ENCODE measurements at places on chromosomes 2 and 18.

DNA sequence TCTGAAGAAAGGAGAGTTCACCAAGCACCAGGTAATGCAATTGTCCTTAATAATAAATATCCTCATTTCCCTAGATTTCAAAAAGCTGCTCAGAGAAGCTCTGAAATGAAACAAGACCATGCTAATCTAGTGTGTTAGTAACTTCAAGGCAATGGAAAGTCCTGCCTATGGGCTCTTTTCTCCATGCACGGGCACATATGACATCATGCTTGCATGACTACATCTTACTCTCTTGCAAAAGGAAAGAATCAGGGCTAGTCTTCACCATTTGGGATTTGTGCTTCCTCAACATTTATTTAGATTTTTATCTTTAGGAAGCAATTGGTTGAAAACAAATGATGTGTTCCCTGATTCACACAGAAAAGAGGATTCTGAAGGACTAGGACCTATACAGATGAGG is 204.0 kb upstream of the POU3F3 start:
- DNase-seq, result no peak

- DNase-seq, result no peak
These were observed 1.2 kb downstream of the IDH1 start for GRCh38 chr2:208253600-208254117.

DNA sequence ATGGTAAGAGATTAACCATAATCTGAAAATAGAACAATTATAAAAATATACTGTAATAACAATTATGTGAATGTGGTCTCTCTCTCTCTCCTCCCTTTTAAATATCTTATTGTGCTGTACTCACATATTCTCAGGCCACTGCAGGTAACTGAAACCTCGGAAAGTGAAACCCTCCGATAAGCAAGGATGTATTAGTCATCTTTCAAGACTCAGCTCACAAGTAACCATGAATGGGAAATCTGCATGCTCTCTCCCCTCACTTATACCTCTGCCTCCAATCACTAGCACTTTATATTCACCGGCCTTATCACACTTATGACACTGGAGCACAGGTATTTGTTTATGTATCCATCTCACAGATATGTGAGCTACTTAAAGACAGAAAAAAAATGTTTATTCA is 139.7 kb downstream of the LRP2 start:
- DNase-seq, result no peak

DNA sequence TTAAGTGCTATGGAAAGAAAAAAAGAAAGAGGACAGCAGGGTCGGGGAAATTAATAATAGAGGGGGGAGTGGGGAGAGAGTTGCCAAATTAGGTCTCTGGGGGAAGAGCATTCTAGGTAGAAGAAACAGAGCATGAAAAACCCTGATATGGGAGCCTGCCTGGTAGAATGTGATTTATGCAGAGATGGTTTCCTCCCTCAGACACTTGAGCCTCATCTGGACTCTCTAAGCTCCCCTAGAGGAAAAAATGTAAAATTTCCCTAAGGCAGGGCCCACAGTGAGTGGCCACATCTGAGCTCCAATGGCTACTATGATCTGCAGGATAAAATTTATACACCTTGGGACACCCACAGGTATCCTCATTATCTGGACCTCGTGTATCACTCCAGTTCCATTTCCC is 20.6 kb upstream of the EPAS1 start:
- DNase-seq, result no peak

DNA sequence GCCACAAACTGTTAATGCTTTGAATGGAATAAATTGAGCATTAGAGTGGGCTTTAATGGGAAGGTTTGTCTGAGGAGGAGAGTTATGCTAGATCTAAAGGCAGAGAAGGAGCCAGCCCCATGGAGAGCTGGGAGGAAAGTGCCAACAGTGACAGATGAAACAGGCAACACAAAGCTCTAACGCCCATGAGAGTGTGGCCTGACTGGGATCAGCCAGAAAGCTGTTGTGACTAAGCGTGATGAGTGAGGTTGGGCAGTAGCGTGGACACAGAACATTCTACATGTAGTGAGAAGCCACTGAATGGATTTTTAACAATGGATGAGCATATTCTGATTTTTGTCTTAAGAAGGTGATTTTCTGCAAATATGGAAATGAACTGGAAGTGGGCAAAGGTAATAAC is 185.3 kb upstream of the SIX2 start:
- no peak for DNase-seq

DNA sequence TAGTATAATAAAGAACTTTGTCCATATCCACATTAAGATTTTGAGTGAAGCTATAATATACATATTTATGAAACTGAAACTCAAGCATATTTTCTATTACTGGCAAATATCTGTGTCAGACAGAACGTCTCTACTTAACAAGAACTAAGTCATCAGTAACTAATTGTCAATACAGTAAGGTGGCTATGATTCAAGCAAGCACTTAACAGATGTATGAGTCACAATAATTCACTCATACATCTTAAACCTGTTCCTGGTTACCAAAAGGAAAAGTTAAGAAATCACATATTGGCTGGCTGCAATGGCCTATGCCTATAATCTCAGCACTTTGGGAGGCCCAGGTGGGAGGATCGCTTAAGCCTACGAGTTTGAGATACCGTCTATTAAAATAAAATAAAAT is 96.0 kb downstream of the SOS1 start:
- DNase-seq, result no peak

- DNase-seq, result no peak
These were observed 183.7 kb downstream of the FHOD3 start for GRCh38 chr18:36481201-36481657.

GRCh38 chr18:2281086-2281485 is 290.2 kb downstream of the METTL4 start:
- no peak for DNase-seq

DNA sequence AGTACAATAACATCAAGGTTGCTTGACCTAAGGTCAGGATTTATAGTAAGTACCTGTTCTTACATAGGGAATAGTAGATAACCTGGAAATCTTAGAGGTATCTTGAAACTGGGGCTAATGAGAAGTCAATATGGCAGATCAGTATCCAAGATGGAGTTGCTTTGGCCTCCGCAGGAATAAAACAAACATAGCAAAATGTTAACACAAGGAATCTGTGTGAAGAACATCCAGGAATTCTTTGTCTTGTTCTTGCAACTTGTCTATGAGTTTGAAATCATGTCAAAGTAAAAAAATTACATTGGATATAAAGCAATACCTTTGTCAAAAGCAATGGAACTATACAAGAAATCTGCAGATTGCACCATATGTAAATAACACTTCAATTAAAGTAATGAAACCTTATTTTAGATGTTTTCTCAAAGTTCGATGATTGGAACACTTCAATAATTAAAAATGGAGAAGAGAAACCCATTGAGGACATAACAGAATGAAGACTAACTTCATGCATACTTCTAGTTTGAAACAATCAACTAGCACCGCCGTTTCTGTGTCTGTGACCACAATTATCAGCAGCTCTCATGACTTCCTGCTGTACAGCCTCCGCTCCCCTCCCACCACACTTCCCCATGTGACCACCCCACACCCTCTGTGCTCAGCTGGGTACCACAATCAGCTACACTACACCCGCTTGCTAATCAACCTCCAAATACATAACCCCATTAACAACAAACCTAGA is 27.6 kb downstream of the C2orf76 start:
- no peak for DNase-seq

GRCh38 chr2:120436460-120436739 is 90.5 kb downstream of the INHBB start:
- DNase-seq, result no peak

DNA sequence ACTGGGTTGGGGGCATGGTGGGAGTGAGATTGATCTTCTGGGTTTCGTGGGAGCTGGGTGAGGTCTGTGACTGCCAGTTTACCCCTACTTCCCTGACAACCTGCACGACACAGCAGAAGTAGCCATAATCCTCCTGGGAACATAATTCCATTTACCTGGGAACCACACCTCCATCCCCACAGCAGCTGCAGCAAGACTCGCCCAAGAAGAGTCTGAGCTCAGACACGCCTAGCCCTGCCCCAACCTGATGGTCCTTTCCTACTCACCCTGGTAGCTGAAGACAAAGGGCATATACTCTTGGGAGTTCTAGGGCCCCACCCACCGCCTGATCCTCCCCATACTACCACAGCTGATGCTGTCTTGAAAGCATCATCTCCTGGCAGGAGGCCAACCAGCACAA is 43.8 kb downstream of the FLACC1 start:
- DNase-seq, result no peak
